ENCODE measurements at places on chromosomes 16 and 17.
A peak's percentile ranks its signal among the peaks of the same experiment; 100 is the strongest.

GRCh38 chr17:7077911-7078546, 2.0 kb downstream of the CLEC10A start:
- no peak for DNase-seq

DNA sequence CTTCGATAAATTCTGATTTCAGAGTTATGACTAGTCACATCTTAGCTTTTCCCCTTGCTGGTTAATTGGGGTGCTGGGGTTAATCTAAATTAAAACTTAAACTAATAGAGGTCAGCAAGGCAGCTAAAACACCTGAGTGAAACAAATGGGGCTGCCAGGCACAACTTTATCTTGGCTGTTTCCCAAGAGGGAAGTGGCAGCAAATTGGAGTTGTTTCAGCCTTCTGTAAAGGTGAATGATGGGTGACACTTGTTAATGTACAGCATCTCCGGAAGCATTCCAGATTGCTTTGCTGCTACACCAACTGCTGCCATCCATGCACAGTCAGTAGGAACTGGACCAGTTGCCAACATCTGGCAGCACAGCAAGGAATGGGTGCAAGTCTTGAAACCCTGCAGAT, 43.9 kb downstream of the AATF start:
- no peak for DNase-seq

GRCh38 chr17:77118251-77118928, 22.4 kb upstream of the SEC14L1 start:
- DNase-seq = no peak

DNA sequence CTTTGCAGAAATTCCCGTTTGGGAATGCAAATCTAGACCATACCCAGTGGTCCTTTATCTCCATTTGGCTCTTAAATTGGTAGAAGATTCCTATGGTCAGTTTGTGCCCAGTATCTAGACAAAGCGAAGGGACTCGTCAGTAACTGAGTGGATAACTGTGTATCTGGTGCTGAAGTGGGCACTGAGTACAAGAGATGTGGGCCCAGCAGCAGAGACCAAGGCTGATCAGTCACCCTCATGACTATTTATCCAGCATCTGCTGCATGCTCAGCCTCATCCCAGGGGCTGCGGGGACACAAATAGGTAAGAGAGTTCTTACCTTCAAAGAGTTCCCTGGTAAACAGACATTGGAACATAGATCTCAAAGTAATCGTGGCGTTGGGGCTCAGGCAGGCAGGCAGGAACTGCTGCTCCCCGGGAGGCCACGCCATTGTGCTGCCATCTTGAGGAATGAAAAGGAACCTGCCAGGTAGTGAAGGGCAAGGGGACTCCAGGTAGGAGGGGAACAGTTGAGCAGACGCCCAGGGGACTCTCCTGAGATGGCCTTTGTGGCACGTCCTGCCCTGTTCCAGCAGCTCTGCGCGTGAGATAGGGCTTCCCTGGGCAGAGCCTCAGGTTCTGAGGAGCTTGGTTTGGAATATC, 10.3 kb downstream of the NT5M start:
- peak; percentile 68 for DNase-seq

- DNase-seq = no peak
Observed at GRCh38 chr17:67310406-67310805, 56.0 kb downstream of the PSMD12 start.

GRCh38 chr17:38435795-38436194, 7.5 kb downstream of the ARHGAP23 start:
- no peak for DNase-seq

DNA sequence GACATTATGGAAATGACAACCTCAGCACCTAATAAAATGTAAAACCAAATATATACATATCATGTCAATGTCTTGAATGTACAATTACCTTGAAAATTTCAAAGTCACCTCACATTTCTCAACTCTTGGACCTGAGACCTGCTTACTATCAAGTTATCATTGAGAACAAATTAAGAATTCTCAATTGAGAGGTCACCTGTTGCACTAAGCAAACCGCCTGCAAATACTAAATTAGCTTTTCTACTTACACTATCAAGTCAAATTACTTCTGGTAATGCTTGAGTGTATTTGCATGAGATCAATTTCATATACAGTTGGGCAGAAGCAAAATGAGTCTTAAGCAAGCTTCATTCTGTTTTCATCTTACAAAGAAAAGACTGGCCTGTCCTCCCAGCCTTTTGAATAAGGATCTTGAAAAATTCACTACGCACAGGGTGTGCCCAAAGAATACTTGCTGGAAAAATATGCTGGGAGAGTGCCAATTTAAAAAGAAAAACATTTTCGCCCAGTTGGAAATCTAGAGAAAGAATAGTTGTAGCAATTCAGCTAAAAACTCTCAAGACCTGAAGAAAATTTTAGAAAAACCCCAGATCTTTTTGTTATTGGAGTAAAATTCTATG, 35.7 kb downstream of the KANSL1 start:
- DNase-seq = no peak

DNA sequence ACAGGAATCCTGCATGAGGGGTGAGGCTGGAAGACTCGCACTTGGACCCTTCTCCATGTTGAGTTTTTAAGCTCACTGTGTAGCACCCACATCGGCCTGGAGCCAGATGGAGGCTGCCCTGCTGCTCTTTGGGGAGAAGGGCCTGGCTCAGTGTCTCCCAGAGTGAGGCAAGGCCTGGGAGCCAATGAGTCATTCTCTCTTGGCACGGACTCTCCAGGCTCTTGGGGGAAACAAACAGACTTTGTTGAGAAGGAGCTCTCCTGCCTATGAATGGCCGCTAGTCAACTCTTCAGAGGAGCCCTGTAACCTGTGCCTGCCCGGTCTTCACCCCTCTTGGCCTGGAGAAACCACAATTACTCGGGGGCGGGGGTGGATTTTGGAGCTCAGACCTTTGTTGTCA, 50.8 kb upstream of the MAF start:
- DNase-seq = no peak

- no peak for DNase-seq
Observed at GRCh38 chr17:15406081-15406480, 61.3 kb downstream of the CDRT4 start.

DNA sequence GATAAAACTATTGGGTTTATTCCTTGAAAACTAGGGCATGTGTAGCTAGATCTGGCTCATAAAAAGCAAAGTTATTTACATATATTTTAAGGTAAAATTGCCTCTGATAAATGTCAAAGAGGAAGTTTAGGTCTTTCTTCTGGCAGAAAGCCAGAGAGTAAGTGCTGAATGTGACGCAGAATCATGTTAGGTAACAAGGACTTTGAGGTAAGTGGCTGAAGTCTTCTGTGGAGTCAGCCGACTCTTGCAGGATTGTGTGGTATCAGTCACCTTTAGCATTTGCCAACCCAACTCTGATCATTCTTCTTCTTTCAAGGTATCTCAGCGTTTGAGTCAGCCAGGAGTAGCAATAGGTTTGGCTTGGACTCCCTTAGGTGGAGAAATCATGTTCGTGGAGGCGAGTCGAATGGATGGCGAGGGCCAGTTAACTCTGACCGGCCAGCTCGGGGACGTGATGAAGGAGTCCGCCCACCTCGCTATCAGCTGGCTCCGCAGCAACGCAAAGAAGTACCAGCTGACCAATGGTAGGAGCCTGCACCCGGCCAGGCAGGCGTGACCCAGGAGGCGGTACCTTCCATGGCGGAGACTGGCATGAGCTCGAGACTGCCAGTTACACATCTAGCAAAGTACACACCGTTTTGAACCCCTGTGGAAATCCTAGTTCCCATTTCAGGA, 37.9 kb downstream of the SIAH1 start:
- no peak for DNase-seq

DNA sequence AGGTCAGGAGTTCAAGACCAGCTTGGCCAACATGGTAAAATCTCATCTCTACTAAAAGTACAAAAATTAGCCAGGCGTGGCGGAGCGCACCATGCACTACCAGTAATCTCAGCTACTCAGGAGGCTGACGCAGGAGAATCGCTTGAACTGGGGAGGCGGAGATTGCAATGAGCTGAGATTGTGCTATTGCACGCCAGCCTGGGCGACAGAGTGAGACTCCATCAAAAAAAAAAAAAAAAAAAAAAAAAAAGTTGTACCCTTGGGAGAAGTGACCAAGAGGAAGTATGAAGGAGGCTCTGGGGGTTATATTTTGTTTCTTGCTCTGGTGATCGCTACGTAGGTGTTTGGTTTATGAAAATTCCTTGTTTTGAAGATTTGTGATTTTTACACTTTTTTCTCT, 66.3 kb downstream of the LITAF start:
- DNase-seq = no peak

GRCh38 chr16:11738742-11739544, 3.7 kb downstream of the TXNDC11 start:
- DNase-seq = peak; percentile 71

DNA sequence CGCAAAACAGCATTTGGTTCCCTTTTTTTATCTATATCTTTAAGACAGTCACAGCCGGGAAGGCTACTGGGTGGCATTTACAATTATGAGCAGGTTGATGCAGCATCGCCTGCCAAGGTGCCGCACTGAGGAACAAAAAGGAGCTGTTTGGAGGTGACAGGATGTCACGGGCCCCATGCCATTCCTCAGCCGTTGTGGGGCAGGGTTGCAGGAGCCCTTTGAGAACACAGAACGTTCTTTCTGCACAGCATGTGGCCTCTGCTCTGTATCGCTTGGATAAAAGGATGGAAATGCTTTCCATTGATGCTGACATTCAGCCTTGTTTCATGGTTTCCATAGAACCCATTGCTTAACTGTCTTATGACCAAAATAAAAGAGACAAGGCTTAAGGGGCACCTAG, 141.9 kb upstream of the CDH5 start:
- no peak for DNase-seq

- no peak for DNase-seq
Observed at GRCh38 chr16:50268352-50268751, 2.0 kb downstream of the ADCY7 start.

GRCh38 chr17:55434721-55435120, 13.1 kb upstream of the MMD start:
- no peak for DNase-seq

- DNase-seq = no peak
Observed at GRCh38 chr16:22312897-22313781, 15.9 kb downstream of the POLR3E start.

- DNase-seq = no peak
Observed at GRCh38 chr17:35918665-35919064, 11.9 kb downstream of the RDM1 start.

DNA sequence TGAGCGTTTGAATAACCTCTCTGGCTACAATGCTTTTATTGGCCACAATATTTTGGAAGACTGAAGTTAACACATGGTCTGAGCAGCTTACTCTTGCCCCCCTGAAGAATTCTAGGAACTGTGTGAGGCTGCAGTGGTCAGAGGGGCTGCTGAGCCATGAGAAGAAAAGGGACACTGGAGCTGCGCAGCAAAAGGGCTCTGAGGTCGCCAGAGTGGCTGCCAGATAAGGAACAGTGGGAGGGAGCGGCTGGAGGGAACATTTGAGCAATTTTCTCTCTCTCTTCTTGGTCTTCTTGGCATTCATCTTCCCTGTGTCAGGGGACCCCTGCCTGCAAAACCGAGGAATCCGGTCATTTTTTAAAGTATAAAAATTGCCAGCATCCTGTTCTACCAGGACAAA, 66.1 kb downstream of the CPPED1 start:
- DNase-seq = no peak

DNA sequence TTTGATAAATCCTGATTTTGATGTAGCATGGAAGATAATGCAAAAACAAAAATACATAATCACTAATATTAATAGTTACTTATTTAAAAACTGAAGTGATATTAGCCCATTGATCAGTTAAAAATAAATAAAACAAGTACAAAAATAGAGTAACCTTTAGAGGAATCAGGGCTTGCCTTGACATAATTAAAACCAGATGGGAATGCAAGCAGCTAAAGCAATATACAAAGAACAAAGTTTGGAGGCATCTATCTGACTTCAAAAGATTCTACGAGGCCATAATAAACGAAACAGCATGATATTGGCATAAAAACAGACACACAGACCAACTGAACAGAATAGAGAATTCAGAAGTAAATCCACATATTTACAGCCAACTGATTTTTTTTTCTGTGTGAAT, 15.0 kb upstream of the HEATR3 start:
- DNase-seq = no peak

GRCh38 chr16:27670071-27670810, 120.3 kb downstream of the KATNIP start:
- no peak for DNase-seq

DNA sequence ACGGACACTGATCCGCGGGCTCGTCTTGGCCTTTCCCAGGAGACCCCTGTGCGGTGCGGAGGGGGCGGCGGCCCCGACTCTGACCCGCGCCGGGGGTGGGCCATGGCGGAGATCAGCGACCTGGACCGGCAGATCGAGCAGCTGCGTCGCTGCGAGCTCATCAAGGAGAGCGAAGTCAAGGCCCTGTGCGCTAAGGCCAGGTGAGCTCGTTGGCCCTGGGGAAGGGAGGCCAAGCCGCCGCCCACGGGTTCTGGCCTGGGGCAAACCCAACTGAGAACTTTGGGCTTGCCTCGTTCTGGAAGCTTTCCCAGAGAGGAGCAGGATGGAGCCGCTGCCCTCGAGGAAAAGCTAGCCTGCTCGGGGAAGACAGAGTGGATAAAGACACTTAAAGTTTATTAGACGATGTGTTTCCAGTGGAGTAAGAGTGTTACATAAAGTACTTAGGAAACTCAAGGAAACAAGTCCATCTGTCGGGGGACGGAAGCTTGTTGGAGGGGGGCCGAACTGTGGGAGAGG, 540 bp downstream of the PPP4C start:
- DNase-seq = no peak

DNA sequence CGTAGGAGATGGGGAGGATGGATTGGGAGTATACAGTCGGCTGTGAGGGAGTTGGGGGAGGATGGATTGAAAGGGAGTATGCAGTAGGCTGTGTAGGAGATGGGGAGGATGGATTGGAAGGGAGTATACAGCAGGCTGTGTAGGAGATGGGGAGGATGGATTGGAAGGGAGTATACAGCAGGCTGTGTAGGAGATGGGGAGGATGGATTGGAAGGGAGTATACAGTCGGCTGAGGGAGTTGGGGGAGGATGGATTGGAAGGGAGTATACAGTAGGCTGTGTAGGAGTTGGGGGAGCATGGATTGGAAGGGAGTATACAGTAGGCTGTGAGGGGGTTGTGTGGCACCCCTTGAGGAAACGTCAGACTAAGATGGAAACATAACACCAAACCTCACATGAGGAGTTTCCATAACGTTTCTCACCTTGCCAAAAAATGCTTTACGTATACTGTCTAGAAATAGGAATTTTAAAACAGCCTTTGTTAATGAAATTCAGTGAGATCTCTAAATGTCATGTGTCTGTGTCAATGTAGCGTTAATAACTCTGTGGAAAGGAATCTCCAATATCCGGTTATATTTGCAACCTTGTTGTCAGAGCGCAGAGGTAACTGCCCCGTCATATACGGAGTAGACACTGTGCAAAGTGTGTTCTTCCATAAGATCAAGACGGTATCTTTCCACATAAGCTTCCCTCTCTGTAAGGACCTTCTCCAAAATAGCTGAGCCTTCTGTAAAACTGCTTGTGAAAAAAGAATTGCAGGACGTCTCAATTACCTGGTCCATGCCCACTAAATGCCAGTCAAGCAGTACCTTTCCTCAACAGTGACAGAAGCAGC, 6.3 kb upstream of the VPS53 start:
- DNase-seq = no peak

DNA sequence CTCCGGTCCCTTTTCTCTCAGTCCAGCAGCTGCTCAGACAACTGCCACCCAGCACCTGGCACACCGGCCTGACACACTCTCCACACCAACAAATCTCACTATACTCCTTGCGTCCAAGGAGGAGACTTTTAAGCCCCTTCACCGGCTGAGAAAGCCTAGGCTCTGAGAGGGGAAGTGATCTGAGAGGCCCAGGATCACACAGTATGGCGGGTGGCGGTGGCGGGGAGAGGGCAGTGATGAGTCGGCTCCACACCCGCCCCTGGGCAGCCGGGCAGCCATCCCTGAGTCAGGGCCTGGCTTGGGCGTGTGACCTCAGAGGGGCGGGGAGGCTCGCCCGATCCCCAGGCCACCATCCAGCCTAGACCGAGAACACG, 569 bp downstream of the FLII start:
- peak; percentile 56 for DNase-seq
